Calu3 (cell line): ENCODE measurements at places on chromosomes 7 and 10. TPM values are rescaled to one million over a fixed set of nuclear protein-coding genes. Genes with fewer than 3 reads are reported as not detected.

The MTPN gene
- 122 TPM in 2 replicates for total RNA-seq

The HKDC1 gene
- 112 and 113 TPM in 2 replicates for total RNA-seq

GRCh38 chr10:11257440-11258090 lies 239.9 kb downstream of the CELF2 start:
- no peak overlapping the region for H3K27ac ChIP-seq
- H3K4me3 ChIP-seq = no peak overlapping the region
- H3K36me3 ChIP-seq = no peaks in the 10 kb centered on the region
- no peak for DNase-seq
- H3K27me3 ChIP-seq = peaks cover 53% of the 10 kb centered on the region

GRCh38 chr10:45557275-45557905 lies 115.2 kb downstream of the ZFAND4 start:
- H3K27ac ChIP-seq = no peak overlapping the region
- no peaks in the 10 kb centered on the region for H3K4me1 ChIP-seq
- no peak for DNase-seq
- no peak overlapping the region for H3K4me3 ChIP-seq
